ENCODE measurements at places on chromosomes 12 and 14. TPM values are rescaled to one million over a fixed set of nuclear protein-coding genes. Genes with fewer than 3 reads are reported as not detected.

The GDF11 gene
- total RNA-seq = 5.0 TPM

The PTMS gene
- total RNA-seq = 854 TPM

The TMCC3 gene
- total RNA-seq = 0.99 TPM

The PHC1 gene
- total RNA-seq = 9.9 TPM

The SLC24A4 gene
- 0.16 TPM for total RNA-seq

The TTLL5 gene
- total RNA-seq = 14.4 TPM
